ENCODE measurements at places on chromosomes 6 and 20.

DNA sequence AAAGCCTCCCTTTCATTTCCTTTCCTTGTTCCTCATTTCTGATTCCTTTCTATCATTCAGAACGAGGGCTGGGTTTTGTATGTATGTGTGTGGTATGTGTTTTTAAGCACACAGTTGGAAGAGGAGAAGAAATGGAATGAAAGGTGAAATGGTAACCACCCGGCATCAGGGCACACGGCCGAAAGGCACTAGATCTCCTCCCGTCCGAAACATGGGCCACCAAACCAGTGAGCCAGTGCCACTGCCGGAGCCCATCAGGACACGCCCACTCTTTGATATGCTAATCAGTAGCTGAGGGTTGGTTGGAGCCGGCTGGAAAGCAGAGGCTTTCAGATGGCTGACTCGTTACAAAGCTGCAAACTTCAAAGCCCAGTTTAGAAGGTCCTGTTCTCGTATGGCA, 228.6 kb upstream of the JARID2 start:
- no peak for DNase-seq

DNA sequence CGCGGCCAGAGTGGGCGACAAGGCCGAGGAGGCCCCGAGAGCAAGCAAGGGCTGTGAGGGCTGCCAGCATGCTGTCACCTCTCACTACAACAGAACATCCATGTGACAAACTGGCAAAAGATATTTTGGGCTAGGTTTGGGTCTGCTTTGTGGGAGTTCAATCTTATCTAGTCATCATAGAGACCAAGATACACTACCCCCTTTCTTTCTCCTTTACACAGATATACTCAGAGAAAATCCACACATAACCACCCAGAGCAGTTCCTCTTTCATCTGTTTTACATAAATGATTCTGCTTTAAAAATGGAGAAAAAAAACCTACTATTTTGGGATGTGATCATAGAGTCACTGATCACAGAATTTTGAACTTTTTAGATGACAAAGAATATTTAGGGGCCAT, 16.8 kb downstream of the SOX4 start:
- no peak for DNase-seq

GRCh38 chr6:119324718-119325117, 24.8 kb downstream of the MAN1A1 start:
- DNase-seq: no peak

- DNase-seq: no peak
These were observed 12.4 kb upstream of the TFAP2C start for GRCh38 chr20:56616716-56617115.

DNA sequence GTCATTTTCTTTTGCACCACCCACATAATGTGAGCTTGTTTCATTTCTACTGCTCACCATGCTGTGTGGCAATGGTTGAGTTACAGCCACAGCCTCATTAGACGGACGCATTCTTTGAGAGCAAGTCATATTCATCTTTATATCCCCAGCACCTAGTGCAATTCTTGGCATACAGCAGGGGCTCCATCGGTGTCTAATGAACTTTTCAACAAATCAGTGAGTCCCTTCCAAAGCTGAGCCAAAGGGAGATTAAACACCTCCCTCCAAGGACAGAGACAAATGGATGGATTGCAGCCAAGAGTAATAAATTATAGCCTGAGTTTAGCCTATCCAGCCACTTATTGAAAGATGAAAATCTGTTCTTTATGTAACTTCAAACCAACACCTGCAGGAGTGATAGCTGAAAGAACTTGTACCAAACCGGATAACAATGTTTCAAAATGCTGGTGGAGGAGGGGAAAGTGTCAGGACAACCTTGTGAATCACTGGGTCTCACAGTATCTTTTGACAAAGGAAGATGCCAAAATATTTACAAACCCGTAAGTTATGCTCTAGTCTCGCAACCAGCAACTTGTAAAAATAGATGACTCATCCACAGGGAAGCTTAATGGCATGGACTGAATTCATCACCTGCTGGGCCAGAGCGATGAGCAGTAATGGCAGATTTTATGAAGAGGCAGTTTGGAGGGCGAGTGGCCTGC, 139.0 kb downstream of the PXDC1 start:
- DNase-seq: no peak

- no peak for DNase-seq
These were observed 23.9 kb downstream of the PDE7B start for GRCh38 chr6:135875446-135875845.

DNA sequence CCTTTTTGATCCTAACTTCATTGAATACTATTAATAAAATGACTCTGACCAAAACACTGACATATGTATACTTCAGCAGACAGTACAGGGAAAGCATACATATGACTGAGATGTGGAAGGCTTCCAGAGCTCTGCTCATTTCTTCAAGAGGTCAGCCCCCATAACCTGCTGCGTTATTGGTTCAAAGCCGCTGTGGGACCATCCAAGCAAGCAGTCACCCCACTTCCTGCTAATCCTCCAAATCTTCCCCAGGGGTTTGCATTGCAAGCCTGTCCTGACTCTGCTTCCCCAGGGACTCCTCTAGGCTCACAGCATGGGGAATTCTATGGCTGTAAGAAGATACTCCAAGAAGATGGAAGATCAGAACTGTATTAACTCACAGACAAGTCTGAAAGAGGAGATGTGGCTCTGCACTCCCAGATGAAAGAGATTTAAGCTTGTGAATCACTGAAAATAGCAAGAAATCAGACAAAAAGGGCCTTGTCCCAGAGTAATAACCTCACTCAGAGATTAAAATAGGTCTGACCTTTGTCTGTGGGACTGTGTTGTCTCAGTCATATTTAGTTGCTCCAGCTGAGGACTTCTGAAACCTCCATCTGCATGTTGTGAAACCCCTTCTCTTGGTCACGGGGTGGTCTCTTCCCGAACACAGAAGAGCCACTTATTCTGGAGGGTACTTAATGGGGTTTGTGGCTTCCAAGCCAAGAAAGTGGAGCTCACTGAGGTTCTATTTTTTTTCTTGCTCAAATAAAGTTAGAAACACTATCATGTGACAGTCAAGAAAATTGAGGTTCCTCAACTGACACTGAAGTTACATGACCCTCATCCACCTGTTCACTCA, 101.5 kb upstream of the MARCKS start:
- DNase-seq: peak; percentile 21

DNA sequence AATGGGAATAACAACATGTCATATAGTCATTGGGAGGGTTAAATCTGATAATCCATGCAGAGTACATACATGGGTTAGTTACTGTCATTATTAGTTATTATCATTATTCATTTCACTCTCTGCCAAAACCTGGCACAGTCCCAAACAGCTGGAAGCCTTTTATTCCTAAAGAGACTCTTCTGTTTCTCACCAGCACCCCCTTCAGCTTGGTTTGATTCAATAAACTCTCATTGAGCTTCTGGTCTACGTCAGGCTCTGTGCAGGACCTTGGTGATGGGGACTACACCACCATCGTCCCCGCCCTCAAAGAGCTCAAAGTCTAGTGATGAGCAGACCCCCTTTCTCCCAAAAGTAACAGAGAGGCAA, 2.3 kb downstream of the KCNK15 start:
- no peak for DNase-seq

GRCh38 chr6:71347119-71347518, 58.5 kb downstream of the OGFRL1 start:
- DNase-seq: no peak

- DNase-seq: no peak
These were observed 57.5 kb upstream of the SLC4A11 start for GRCh38 chr20:3296261-3297078.

DNA sequence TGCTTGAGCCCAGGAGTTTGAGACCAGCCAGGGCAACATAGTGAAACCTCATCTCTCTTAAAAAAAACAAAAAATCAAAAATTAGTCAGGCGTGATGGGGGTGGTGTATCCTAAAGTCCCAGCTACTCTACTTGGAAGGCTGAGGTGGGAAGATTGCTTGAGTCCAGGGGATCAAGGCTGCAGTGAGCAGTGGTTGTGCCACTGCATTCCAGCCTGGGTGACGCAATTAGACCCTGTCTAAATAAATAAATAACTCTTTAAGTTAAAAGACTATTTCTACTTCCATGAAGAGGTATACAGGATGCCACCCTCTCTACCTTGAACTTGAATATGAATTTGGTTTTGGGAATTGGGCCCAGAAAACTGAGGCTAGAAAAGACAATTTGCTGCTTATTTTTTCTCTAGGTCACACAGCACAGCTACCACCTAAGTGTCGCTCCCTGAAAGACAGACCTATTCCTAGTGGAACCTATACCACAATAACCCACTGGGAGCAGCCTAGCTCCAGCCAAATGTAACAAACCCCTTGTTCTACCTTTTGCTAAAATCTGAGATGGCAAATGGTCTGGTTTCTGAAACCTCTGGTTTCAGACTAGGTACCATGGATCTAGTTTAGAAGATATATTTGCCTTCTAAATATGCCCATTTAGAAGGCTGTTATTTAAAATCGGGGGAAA, 35.2 kb downstream of the HMGCLL1 start:
- no peak for DNase-seq

Measured in GM19239 (cell line).